ENCODE measurements at places on chromosomes 5 and 9.

GRCh38 chr9:91157883-91158282 is 203.8 kb downstream of the AUH start:
- H3K4me1 ChIP-seq, result no peaks in the 10 kb centered on the region
- H3K27me3 ChIP-seq, result no peaks in the 10 kb centered on the region
- DNase-seq, result no peak
- H3K4me3 ChIP-seq, result no peak overlapping the region

GRCh38 chr9:134943836-134944235 is 26.1 kb upstream of the FCN1 start:
- DNase-seq, result no peak
- H3K4me3 ChIP-seq, result no peak overlapping the region
- no peaks in the 10 kb centered on the region for H3K36me3 ChIP-seq
- no peaks in the 10 kb centered on the region for H3K4me1 ChIP-seq
- no peaks in the 10 kb centered on the region for H3K27me3 ChIP-seq

DNA sequence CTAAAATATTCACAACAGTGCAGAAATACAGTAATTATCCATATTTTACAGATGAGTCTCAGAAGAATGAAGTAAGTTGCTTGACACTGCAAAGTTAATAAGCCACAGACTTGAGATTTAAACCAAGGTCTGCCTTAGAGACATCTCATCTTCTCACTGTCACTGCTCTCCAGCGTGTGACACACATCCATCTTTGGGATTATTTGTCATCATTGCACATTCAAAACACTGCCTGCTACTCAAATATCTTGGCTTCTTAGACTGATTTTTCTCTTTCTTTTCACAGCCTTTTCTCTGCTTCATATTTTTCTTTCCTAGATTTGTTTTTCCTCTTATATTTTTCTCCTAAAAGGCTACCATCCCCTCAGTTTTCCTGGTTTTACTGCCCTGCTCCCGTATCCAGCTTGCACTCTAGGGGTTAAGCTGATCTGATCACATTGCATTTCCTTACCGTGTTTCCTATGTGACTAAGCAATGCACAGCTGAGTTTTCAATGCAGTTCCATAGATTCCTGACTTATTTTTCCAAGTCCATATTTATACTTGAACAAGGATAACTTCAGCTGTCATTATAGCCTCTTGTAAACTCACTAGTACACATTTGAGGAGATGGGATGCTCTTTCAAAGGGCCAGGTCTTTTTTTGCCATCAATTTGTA is 353.0 kb downstream of the PLK2 start:
- DNase-seq, result no peak
- no peaks in the 10 kb centered on the region for H3K27me3 ChIP-seq
- no peaks in the 10 kb centered on the region for H3K36me3 ChIP-seq
- no peak overlapping the region for H3K27ac ChIP-seq
- no peak overlapping the region for H3K4me3 ChIP-seq

DNA sequence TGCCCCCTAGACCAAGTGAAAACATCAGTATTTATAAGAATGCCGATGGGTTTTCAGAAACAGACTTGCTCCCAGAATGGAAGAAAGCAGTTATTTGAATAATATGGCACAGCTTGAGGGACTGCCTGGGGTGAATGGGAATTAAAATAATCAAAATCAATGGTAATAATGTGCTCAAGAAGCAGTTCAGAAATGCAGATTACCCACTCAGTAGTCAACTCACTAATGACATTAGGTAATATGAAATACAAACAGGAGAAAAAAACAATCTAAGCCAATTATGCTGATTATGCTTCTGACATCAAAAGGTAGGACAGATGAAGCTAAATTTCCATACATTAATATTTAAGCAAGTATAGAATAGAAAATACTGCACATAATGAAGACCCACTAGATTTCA is 179.3 kb downstream of the ENC1 start:
- H3K4me1 ChIP-seq, result no peaks in the 10 kb centered on the region
- no peak overlapping the region for H3K27ac ChIP-seq
- no peak for DNase-seq
- no peaks in the 10 kb centered on the region for H3K27me3 ChIP-seq
- no peak overlapping the region for H3K4me3 ChIP-seq

DNA sequence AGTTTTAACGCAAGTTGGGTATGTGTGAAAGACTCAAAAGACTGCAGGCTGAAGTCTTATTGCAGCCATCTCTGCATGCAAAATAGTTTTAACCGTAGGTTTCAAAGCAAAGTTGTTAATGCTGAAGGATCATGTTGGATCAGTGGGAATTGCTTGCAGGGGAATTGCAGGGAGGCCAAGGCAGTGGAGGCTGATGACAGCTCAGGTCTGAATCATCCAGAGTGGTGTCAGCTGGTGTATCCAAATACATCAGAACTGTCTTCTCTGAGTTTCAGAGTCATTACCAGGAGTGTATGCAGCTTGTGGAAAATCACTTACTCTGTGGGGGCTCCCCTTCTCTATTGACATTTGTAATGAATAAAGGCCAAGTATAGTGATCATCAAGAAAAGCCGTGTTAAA is 435.7 kb downstream of the SH3GL2 start:
- H3K27me3 ChIP-seq, result no peaks in the 10 kb centered on the region
- no peak overlapping the region for H3K4me3 ChIP-seq
- H3K27ac ChIP-seq, result no peak overlapping the region

DNA sequence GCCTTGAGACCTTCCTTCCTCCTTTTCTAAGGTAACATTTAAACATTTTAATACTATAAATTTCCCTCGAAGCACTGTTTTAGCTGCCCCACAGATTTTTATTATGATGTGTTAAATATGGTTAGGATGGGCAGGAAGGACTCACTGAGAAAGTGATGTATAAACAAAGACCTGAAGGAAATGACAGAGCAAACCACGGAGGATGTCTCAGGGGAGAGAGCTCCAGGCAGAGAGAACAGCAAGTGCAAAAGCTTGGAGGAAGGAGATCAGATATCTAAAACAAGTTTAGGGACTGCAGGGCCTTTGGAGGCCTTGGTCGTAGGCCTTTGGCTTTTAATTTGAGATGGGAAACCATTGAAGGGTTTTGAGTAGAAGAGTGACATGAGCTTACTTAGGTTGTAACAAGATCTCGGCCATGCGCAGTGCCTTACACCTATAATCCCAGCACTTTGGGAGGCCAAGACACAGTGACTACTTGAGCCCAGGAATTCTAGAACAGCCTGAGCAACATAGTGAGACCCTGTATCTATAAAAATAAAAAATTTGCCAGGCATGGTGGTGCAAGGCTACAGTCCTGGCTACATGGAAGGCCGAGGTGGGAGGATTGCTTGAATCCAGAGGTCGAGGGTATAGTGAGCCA is 35.5 kb upstream of the LRRTM2 start:
- H3K4me3 ChIP-seq, result no peak overlapping the region
- no peaks in the 10 kb centered on the region for H3K27me3 ChIP-seq
- H3K4me1 ChIP-seq, result no peaks in the 10 kb centered on the region
- no peak for DNase-seq
- H3K36me3 ChIP-seq, result peaks cover 60% of the 10 kb centered on the region
- H3K27ac ChIP-seq, result no peak overlapping the region

DNA sequence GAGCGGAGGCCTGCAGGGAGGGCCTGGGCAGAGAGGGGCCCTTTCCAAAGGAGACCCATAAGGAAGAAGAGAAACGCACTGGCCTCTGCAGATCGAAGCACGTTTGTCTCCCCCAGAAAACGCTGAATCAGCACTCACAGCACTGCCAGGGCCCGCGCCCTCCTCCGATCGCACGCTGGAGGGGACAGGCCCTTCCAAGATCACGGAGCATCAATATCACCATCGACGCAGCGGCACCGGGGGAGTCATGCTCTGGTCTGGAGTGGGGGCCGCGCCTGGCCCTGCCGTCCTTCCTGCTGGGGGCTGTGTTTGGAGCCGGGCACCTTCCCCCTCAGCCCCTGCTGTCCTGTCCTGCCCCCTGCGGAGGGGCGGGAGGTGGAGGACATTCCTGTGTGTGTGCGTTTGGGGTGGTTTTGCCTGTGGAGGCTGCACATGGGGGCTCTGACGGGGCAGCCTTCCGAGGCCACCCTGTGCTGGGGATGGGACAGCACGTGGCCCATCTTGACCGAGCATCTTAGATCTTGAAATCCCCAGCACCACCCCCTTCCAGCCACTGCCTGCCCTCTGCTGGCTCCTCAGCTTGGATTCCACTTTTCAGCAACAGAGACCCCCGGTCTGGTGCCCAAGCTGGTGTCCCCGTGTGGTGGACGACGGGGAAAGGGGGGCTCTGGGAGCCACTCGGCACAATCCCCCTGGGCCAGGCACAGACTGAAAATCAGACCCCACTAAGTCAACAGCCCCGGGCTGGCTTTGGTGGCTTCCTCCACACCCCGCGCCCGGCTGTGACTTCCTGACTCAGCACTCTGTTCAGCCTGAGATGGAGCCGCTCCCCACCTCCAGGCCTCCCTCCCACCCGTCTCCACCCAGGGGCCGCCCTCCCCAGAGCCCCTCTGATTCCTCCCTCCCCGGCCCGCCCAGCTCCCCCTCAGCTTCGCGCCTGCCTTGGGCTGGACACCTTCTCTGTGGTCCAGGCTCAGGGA is 8.3 kb downstream of the TMEM250 start:
- peak overlapping the region; percentile 67 for H3K4me3 ChIP-seq
- H3K27ac ChIP-seq, result no peak overlapping the region
- H3K4me1 ChIP-seq, result no peaks in the 10 kb centered on the region
- H3K27me3 ChIP-seq, result no peaks in the 10 kb centered on the region

DNA sequence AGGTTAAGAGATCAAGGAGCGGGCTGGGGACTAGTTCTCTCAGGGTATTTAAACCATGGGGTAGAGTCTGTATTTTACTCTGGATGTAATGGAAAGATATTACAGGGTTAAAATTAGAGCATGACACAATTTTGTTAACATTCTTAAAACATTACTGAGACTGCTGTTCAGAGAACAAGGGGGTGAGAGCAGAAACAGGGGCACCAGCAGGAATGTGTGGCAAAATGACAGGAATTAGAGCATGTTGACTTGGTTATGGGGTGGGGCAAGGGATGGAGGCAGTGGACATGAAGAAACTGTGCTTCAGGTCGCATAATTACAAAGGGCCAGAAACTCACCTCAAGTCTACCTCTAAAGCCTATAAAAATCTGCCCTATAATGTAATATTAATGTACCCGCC is 75.0 kb downstream of the TMEM232 start:
- H3K27me3 ChIP-seq, result no peaks in the 10 kb centered on the region
- H3K36me3 ChIP-seq, result no peaks in the 10 kb centered on the region
- no peak overlapping the region for H3K4me3 ChIP-seq
- DNase-seq, result no peak
- H3K4me1 ChIP-seq, result no peaks in the 10 kb centered on the region

DNA sequence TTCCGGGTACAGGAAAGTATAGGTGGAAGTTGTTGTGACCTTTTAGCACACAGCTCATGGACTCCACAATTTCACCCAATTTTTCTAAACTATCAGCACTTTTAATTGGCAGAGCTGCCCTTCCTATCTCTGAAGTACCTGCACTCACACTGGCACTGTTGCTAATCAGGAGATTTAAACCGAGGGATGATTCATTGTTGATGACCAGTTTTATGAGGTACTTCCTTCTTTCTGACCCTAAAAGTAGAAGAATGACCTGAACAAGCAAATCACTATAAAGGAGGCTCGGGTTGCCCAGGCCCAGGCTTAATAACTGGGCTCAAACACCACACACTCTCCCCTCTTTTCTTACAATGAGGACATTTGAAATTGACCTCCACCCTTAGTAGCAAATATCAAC is 105.9 kb downstream of the KCNN2 start:
- H3K27me3 ChIP-seq, result no peaks in the 10 kb centered on the region
- peaks cover 11% of the 10 kb centered on the region for H3K36me3 ChIP-seq
- H3K4me1 ChIP-seq, result 0 out of 2 replicates have a peak, but pooled peaks cover 3% of the 10 kb centered on the region
- no peak overlapping the region for H3K27ac ChIP-seq

GRCh38 chr9:20563917-20564316 is 58.4 kb downstream of the MLLT3 start:
- no peak overlapping the region for H3K27ac ChIP-seq
- H3K4me3 ChIP-seq, result no peak overlapping the region
- no peaks in the 10 kb centered on the region for H3K27me3 ChIP-seq
- H3K36me3 ChIP-seq, result no peaks in the 10 kb centered on the region

GRCh38 chr5:82905986-82906385 is 171.2 kb downstream of the TMEM167A start:
- H3K4me3 ChIP-seq, result no peak overlapping the region
- H3K27ac ChIP-seq, result no peak overlapping the region
- H3K4me1 ChIP-seq, result no peaks in the 10 kb centered on the region
- DNase-seq, result no peak
- H3K36me3 ChIP-seq, result peaks cover 10% of the 10 kb centered on the region
- H3K27me3 ChIP-seq, result no peaks in the 10 kb centered on the region

GRCh38 chr9:89670801-89671434 is 66.1 kb downstream of the GADD45G start:
- H3K4me3 ChIP-seq, result no peak overlapping the region
- 0 out of 2 replicates have a peak, but pooled peaks cover 2% of the 10 kb centered on the region for H3K4me1 ChIP-seq
- no peak overlapping the region for H3K27ac ChIP-seq
- no peak for DNase-seq
- H3K27me3 ChIP-seq, result no peaks in the 10 kb centered on the region
- H3K36me3 ChIP-seq, result peaks cover 3% of the 10 kb centered on the region

GRCh38 chr9:116895961-116896360 is 208.9 kb downstream of the TRIM32 start:
- no peaks in the 10 kb centered on the region for H3K4me1 ChIP-seq
- H3K27ac ChIP-seq, result no peak overlapping the region
- no peaks in the 10 kb centered on the region for H3K36me3 ChIP-seq
- H3K4me3 ChIP-seq, result no peak overlapping the region
- no peak for DNase-seq

DNA sequence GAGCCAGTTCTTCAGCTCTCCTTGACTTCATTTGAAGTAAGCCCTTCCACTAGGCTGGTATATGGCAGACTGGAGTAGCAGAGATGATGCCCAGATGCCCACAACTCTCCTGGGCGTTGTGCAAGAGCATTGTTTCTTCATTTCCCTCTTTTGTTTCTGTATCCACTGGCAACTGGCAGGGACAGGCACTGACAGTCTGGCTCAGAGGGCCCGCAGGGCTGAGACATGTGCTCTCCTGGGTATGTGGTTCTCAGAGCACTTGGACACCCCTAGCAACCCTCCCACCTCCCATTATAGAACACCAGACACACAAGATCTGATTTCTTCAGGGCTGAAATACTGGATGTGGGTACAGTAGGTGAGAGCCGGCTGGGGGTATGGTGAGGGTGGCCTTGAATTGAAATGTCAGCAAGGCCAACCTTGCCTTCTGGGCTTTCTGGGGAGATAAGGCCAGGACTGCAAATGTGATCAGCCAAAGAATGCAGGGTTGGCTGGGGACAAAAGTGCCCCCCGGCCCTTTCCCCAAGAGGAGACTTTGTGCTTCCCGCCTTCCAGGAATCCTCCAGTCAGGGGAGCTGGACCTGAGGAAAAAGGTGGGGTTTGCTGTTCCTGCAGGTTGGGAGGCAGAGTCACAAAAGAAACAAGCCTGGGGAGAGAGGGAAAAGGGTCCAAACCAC is 28.6 kb upstream of the CTNNA1 start:
- H3K27ac ChIP-seq, result no peak overlapping the region
- H3K4me1 ChIP-seq, result peaks cover 13% of the 10 kb centered on the region

- no peaks in the 10 kb centered on the region for H3K36me3 ChIP-seq
- DNase-seq, result no peak
- no peak overlapping the region for H3K27ac ChIP-seq
- no peaks in the 10 kb centered on the region for H3K27me3 ChIP-seq
Measured at GRCh38 chr9:38440516-38440915, 16.3 kb upstream of the IGFBPL1 start.

Data from H9 (cell line).